ENCODE measurements at places on chromosomes 4 and X.

DNA sequence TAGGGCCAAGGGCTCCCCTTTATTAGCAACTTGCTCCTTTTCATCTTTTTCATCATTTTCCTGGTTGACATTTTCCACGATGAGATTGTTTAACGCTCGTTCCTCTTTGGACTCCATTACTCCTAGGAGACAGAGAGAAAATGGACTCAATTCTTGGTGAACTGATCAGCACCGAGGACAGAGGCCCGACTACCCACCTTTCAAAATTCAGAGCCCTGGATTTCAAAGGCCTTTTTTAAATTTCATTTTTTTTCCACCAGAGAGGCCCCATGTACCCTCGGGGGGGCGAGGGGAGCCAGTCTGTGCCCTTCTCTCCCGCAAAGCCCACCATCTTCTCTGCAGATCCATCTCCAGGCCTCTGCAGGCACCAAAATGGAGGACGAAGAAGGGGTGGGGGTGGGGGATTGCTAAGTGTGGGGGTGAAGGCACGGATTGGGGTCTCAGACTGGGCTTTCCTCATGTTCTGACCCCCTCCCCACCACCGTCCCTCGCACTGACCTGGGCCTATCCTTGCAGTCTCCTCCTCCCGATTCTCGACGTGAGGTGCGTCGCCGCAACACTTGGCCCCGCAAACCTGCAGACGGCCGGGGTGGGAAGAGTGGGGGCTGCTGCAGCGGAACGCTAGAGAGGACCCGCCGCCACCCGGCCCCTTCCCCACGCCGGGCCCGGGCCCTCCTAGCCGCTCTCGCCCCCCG is 783 bp downstream of the BEX2 start:
- no peak for DNase-seq

DNA sequence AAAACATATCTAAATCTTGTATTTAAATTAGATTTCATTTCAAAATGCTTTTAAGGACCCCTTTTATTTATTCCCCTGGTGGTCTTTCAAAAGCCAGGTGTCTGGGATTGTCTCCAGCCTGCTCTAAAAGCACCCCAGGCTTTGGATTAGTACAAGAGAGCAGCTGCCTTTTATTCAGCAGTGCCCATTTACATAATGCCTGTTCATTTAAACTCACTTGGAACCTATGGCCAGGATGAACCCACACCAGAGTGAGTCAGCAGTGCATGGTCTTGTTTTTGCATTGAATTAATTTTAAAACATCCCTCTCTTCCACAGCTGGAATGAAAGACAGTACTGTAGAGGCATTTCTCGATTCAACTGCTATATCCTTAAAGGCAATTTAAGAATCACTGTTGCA is 64.1 kb upstream of the TENM3 start:
- DNase-seq, result peak; percentile 57

GRCh38 chr4:10417740-10418139 is 39.5 kb downstream of the ZNF518B start:
- no peak for DNase-seq

DNA sequence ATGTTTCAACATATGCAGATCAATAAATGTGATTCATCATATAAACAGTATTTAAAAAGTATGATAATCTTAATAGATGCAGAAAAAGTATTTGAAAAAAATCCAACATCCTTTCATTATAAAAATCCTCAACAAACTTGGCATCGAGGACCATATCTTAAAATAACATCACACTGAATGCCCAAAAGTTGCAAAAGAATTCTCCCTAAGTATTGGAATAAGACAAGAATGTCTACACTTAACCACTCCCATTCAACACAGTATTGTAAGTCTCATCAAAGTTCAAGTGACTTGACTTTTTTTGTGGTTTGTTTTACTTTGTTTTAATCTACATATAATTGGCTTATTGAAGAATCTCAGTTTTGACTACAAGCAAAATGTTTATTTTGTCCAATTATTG is 779.0 kb upstream of the SLIT2 start:
- peak; percentile 15 for DNase-seq

DNA sequence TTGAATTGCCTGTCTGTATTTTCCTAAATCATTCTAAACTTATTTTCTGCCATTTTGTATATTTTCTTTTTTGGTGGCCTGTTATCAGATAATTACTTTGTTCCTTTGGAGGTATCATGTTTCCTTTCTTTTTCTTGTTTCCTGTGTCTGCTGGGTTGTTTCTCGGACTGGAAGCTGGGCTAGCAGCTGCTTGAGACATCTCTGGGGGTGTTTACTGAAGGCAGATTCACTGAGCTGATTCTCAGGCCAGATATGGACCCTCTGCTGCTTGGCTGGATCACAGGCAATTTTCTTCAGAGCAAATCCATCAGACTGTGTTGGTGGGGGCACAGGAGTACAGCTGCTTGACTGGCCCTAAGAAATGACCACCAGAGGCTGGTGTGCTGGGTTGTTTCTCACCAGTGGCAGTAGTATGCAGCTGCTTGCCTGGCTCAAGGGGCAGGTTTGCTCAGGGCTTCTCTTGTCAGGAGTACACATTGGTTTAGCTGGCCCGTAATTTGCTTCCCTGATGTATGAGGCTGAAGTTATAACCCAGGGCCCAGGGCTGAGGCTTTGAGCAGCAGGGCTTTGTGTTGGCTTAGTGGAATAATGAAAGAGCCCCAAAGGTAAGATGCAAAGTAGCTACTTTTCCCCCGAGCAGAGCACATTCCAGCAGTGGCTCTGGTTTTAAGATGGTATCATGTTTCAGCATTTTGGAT is 680.6 kb downstream of the TECRL start:
- DNase-seq, result no peak

DNA sequence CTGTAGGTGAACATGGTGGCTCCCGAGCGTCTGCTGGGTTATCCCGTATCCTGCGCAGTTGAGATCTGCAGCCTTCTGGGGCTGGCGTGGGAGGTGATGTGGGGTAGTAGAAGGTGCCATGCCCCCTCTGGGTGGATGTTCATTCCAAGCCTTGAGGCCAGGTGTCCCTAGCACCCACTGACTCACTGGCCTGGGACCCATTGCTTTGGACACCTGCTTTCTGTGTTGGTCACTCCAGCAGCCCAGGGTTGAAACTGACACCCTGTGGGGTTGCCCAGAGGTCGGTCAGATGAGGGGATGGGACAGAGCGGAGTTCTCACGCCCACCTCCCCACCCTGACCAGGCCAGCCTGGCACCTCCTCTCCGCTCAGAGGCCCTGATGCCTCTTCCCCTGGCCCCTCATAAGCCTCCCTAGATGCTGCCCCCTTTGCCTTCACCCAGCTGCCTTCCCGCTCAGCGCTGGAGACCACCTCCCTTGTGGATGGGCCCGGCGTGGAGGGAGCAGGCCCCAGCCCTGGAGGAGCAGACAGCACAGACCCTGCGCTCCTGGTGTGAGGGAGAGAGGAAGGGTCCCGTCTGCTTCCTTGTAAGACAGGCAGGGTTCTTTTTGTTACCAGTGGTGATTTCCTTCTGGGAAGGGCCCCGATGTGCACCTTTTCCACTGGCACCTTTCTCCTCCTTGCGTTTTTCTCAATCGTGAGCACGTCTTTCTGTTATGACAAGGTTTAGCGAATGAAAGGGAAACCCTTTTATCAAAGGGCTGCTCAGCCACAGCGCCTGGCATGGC is 2.0 kb downstream of the DOK7 start:
- no peak for DNase-seq

DNA sequence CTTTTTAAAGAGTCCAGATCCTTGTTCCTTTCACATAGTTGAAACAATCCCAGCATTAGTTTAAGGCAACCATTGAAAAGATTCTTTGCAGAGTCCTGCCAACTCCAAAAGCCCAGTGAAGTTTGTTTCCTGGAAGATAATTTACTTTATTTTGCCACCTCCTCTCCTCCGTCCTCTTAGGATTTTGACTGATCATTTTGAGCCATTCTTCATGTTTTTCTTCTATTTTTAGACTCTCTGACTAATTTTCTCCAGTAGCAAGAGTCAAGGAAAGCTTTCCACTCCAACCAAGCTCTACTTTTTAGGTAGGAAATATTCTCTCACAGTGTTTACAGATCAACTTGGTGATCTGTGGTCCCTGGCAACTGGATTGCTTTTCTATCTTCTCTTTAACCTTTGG is 10.3 kb downstream of the NCBP2L start:
- DNase-seq, result no peak

GRCh38 chr4:175971388-175972179 is 94.1 kb upstream of the WDR17 start:
- no peak for DNase-seq

GRCh38 chr4:6157926-6158325 is 42.4 kb downstream of the JAKMIP1 start:
- no peak for DNase-seq

DNA sequence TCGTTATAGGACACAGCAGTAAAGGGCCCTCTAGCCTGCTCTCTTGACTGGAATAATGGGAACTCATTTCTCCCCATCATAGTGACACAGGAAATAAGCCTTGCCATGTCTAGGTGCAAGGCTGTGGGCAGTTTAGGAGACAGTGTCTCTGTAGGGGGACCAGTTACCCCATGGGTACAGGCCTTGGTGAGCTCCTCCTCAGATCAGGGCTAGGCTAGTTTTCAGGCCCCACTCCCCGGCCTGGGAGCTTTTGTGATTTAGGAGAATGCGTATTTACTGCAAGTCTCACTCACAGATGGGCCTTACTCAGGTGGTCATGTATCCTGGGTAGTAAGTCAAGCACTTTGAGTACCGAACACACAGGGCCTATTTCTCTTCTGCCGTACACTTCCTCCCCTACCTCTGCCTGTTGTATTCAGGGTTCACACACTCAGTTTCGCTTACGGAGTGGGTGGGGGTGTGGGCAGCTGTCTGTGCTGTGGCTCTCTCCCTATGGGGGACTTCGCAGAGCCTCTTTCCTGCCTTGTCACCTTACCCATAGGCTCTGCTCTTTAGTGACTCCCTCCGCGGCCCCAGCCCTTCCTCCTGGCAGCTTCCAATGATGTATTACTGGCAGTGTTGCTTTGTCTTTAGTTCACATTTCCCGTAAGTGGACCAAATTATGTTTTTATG is 34.2 kb downstream of the FAM193A start:
- no peak for DNase-seq

DNA sequence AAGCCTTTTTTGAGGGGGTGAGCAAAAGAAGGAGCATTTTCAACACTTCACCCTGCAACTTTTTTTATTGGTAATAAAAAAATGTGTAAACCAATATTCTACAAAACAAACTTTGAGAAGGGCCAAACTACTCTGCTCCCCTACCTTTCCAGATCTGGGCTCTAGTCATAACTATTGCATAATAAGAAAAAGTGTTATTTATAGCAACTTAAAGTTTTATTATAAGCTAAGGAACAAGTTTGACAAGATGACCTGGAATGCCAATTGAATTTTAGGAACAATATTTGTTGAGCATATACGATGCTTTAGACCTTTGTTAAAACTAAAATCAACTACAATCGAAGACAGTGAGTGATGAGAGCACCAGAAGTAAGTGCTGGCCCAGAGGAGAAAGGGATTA is 409.6 kb downstream of the IL15 start:
- DNase-seq, result no peak

GRCh38 chrX:150649096-150649870 is 43.9 kb upstream of the MTMR1 start:
- peak; percentile 59 for DNase-seq

- DNase-seq, result no peak
These were observed 12.1 kb upstream of the NPFFR2 start for GRCh38 chr4:72019688-72020087.

DNA sequence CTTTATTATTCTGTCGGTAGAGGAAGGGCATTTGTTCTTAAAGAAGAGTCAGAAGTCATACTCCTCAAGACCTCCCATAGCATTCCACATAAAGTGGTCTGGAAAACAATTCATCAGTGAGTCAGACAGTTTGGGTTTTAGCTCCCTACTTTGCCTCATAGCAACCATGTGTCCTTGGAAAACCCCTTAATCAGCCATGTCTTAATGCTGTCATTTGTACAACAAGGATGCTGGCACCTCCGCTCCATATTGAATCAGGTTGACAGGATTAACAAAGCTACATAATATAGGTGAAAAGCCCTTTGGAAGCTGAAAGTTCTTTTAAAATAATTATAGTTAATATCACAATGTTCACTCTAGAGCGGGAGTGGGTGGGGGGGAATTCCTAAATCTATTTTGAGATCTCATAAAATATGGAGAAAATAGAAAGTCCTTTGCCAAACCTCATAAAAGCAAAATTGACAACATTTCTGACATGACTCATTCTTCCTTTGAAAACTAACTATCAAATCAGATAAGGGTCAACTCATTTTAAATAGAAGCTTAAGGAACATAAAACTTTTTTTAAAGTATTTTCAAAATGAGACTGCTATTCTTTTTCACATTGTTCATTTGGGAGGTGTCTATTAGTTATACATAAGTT is 37.3 kb upstream of the GUCY1A1 start:
- peak; percentile 82 for DNase-seq

DNA sequence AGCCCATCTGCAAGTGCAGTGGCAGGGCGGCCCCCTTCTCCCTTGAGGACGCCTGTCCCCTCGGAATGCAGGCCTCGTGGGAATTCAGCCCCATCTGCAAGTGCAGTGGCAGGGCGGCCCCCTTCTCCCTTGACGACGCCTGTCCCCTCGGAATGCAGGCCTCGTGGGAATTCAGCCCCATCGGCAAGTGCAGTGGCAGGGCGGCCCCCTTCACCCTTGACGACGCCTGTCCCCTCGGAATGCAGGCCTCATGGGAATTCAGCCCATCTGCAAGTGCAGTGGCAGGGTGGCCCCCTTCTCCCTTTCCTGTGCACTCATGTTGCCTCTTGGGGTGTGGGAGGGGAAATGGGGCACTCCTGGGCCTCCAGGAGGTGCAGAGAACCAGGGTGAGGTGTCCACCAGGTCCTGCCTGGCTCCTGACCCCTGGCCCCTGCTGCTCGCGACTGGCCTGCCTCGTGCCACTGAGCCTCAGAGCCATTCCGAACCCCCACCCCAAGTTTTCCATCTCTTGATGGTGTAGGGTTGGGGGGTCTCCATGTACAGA is 6.8 kb upstream of the SLC26A1 start:
- no peak for DNase-seq

- peak; percentile 8 for DNase-seq
These were observed 45.9 kb upstream of the RPA4 start for GRCh38 chrX:96837808-96838207.

DNA sequence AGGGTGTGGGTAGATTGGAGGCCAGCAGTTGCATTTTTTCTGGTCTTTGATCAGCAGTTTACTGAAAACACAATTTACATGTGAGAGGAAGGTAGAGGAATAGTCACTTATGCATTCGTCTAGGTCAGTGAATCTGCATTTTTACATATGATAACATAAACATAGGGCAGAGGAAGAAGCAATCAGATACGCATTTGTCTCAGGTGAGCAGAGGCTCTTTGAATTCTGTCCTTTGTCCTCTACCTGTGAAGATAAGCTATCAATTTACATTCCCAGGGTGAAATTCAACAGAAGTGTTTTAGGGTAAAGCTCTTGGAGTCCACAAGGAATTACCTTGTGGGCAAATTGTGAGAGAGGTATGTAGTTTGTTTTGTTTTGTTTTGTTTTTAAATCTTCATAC is 306.5 kb downstream of the MAGEB5 start:
- no peak for DNase-seq

GRCh38 chr4:33334416-33334815 is 2614.2 kb downstream of the PCDH7 start:
- DNase-seq, result no peak

GRCh38 chrX:2430265-2430825 is 70.4 kb downstream of the DHRSX start:
- no peak for DNase-seq

GRCh38 chr4:89427782-89428181 is 120.2 kb upstream of the GPRIN3 start:
- no peak for DNase-seq

Data from fibroblast of skin of right quadriceps (primary cell).